Endothelial cell of umbilical vein (primary cell): ENCODE measurements at places on chromosomes 11 and 22. TPM values are rescaled to one million over a fixed set of nuclear protein-coding genes. Genes with fewer than 3 reads are reported as not detected.
A peak's percentile ranks its signal among the peaks of the same experiment; 100 is the strongest.

The E2F8 gene
- polyA plus RNA-seq: 6.0 and 6.5 TPM in 2 replicates

- DNase-seq: peak; percentile 80
These were observed 2.3 kb downstream of the PRSS23 start for GRCh38 chr11:86802601-86803051.

The CCDC89 gene
- polyA plus RNA-seq: not detected in 2 replicates

The CRKL gene
- 15.4 and 18.0 TPM in 2 replicates for polyA plus RNA-seq

The NXPE2 gene
- not detected in 2 replicates for polyA plus RNA-seq

- DNase-seq: no peak
These were observed 35.3 kb upstream of the KCNJ11 start for GRCh38 chr11:17423533-17424310.

- peak; percentile 10 for DNase-seq
These were observed 427.3 kb downstream of the TENM4 start for GRCh38 chr11:79013509-79013908.

- no peak for DNase-seq
These were observed 908.8 kb downstream of the OPCML start for GRCh38 chr11:132623511-132623910.

The NRXN2 gene
- polyA plus RNA-seq: not detected in 2 replicates

DNA sequence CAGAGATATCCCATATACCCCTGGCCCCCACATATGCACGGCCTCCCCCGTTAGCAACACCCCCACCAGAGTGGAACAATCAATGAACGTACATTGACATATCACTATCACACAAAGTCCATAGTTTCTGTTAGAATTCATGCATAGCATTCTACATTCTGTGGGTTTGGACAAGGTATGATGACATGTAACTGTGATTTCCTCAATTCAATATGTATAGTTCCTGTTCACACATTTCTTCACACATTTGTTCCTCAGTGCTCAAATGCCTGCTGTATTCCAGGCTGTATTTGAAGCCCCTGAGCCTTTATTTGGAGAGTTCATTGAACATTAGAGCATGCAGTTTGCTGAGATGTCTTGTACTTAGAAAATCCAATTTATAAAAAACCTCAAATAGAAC is 69.9 kb downstream of the PTPRJ start:
- no peak for DNase-seq

GRCh38 chr22:37696657-37697537 is at the start of gene TRIOBP:
Gene TRIOBP (plus strand): TSS chr22:37697048. CDS start chr22:37701366, 4,318 bp downstream.
- peak; percentile 96 for DNase-seq

The TRIM48 gene
- polyA plus RNA-seq: not detected in 2 replicates

DNA sequence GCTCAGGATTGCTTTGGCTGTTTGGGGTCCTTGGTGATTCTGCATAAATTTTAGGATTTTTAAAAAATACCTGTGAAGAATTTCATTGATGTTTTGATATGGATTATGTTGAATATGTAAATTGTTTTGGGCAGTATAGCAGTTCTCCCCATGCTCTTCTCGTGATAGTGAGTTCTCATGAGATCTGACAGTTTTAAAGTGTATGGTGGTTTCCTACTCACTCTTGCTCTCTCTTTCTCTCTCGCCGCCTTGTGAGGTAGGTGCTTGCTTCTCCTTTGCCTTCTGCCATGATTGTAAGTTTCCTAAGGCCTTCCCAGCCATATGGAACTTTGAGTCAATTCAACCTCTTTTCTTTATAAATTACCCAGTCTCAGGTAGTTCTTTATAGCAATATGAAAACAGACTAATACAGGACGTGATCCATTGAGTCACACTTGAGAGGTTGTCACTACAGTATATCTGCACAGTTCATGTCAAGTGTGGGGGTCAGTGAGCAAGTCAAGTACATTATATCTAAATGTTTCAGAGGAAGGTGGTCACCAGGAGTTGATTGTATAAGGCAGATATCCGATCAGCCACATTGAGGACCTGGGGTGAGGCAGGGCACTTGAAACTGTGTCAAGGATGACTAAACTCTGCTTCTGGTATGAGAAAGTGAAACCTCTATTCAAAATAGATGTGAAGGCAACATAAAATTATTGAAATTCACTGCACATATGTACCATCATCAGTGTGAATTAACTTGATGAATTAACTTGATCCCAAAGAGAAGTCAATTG is 70.7 kb upstream of the CCDC179 start:
- DNase-seq: peak; percentile 60

DNA sequence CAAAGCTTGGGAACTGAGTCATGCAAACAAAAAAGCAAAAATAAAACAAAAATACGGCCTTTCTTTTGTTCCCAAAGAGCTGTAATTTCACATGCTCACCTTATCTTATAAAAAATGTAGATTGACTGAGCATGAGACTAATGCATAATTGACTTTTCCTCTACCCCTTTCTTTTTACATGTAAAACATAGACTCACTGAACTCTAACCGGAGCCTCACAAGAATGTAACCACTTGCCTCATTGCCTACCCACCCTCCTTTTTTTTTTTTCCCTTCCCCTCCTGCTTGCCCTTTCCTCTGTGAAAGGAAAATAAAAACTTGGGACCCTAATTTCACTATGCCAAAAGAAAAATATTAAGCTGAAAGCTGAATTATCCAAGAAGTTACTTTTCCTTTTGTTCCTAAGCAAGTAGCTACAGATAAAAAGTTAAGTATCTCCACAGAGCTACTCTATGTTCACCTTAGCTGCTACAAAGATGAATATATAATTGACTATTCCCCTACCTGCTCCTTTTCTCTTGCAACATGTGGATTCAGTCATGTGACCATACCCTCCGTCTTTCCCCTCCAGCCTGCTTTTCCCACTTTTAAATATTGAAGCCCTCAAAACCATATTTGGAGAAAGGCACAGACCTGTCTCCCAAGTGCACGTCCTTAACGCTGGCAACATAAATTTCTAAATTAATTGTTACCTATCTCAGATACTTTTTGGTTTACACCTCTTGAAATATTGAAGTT is 39.6 kb upstream of the WEE1 start:
- DNase-seq: no peak

- DNase-seq: no peak
These were observed 75.0 kb downstream of the BRD1 start for GRCh38 chr22:49752598-49753091.

- DNase-seq: peak; percentile 52
These were observed 1.3 kb downstream of the EHBP1L1 start for GRCh38 chr11:65576867-65577755.

The CRYBB3 gene
- 0.54 and 0.59 TPM in 2 replicates for polyA plus RNA-seq

The CDC42BPG gene
- polyA plus RNA-seq: 0.13 and 0.19 TPM in 2 replicates

- DNase-seq: no peak
These were observed 130.8 kb downstream of the GRIK4 start for GRCh38 chr11:120642196-120642894.

GRCh38 chr11:46760429-46761128 is 41.6 kb downstream of the F2 start:
- DNase-seq: no peak

- no peak for DNase-seq
These were observed 11.1 kb upstream of the OOSP2 start for GRCh38 chr11:60029015-60029632.

The PANX3 gene
- not detected in 2 replicates for polyA plus RNA-seq

DNA sequence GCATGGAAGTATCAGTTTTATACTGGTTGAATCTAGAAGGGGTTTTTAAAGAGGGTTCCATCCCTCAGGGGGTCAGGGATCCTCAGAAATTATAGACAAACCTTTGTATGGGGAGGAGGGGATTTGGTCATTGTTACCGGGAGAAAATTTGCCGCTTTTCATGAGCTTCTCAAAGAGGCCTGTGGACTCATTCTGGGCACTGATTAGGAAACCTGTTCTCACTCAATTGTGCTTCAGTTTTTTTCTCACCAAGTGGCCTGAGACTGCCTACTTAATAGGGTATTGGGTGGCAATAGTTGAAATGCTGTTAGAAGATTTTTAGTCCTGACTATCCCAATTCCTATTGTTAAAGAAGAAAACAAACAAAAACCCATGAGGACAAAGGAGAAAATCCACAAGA is 14.0 kb downstream of the MPEG1 start:
- DNase-seq: no peak

DNA sequence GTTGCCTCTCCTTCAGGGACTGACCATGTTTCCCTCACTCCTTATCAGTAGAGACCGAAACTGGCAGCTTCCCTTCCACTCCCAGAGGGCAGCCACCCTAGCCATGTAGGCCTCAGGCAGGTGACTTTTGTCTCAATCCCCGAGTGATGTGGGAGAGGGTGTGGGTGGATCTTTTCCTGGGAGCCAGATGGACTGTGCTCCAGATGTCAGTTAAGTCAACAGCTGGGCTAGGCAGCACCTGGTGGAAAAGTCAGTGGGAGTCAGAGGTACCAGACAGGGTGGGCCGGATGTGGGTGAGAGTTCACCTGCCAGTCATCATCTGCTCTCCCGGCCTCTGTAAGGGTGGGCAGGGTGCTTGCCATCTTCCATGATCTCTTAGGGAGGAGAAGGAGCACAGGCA is 1.9 kb downstream of the BANF1 start:
- no peak for DNase-seq

DNA sequence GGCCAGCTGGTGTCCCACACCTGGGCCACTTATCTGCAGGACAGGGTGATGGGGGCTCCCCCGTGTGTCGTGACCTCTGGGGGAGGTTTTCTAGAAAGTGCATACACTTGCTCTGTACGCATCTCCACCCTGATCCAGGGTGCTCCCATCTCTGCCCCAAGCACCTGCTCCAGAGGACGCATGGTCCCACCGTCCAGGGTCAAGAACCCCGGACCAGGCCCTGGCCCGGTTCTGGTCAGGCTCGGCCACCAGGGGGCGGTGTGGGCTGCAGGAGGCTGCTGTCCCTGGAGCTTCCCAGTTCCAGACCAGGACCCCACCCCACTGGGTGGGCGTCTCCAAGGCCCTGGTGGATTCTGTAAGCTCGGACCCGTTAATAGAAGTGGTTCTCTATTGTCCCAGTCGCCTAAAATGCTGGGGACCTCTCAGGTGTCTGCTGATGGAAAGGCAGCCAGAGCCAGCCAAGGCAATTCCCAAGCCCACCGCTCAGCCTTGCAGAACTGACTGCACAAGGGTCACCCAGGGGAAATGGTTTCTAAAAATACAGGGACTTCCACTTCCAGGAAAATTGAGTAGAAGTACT is 34.7 kb upstream of the SEPTIN5 start:
- DNase-seq: peak; percentile 13

- DNase-seq: no peak
These were observed 130.0 kb downstream of the VPREB1 start for GRCh38 chr22:22374579-22374978.

The SLC5A4 gene
- polyA plus RNA-seq: 2.8 and 3.0 TPM in 2 replicates

DNA sequence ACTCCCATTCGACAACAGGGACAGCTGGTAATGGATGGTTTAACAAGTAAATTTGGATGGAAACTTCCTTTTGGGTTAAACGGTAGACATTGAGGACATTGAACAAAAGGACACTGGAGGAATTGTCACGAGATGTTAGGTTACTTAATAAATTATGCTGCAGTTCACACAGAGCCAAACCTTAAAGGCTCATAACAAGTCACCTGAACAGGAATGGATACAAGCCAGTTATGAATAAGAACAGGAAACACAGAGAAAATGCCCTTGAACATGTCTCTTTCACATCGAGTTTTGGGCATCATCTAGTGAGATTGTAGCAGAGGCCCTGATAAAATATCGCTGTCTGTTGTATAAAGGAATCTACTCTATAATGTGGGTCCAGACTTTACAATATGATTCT is 65.6 kb downstream of the CD44 start:
- no peak for DNase-seq

- no peak for DNase-seq
These were observed 24.4 kb downstream of the TPBGL start for GRCh38 chr11:75264971-75265370.

DNA sequence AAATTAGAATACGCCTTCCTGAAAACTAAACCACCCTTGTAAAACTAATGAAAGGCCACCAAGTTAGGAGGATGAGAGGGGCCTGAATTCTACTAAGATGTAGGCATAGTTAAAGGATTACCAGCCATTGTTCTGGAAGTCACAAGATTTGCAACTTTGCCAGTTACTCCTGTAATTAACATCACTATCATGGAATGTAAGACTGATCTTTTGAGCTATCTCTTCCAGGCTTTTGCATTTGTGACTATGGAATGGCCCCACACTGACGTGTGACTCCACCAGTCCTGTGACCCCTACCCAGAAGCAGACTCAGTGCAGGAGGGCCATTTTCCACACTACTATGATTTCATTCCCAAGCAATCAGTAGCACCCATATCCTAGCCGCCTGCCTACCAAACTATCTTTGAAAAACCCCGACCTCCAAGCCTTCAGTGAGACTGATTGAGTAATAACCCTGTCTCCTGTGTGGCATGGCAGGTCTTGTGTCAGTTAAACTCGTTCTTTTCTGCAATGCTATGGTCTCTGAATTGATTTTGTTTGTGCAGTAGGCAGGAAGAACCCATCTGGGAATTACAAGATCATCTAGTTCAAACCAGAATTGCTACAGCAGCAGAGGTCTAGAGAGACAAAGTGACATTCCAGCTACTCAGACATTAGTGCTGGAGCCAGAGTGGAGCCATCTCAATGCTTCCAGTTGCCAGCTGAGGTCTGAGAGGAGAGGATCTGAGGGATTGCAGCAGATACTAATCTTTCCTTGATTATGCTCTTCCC is 1.9 kb upstream of the CTSF start:
- DNase-seq: no peak

The MS4A15 gene
- polyA plus RNA-seq: not detected in 2 replicates

DNA sequence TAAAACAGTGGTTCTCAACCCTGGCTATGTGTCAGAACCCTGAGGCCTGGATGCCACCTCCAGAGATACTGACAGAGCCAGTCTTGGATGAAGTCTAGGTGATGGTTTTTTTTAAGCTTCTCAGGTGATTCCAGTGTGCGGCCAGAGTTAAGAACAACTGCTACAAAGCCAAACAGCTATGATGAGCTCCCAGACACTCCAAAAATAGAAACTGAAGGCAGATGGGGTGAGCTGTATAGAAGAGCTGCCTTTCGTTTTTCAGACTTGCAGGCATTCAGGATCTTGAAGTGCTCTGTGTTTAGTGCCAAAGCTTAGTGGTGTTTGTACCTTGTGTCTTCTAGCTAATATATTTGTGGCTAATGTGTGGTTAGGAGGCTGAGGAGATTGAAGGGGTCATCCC is 14.2 kb downstream of the SCUBE2 start:
- no peak for DNase-seq

DNA sequence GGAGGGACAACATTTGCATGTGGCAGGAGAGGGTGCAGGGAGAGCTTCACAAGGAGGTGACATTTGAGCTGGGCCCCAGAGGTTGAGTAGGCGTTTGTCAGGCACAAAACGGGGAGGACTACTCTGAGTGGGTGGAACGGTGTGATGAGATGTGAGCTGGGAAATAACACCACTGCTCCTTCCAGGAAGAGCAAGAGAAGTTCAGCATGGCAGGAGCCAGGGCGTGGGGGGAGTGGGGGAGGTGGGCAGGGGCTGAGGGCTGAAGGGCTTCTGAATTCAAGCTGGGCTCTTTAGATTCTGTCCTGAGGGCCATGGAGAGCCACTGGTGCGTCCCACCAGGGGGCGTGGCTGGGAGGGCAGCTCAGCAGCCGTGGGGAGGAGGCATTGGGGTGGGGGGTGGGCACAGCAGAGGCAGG is 54.2 kb downstream of the OTOG start:
- DNase-seq: no peak

- no peak for DNase-seq
These were observed 41.1 kb upstream of the TPBGL start for GRCh38 chr11:75199412-75199955.

The CD3G gene
- polyA plus RNA-seq: not detected in 2 replicates

The C11orf65 gene
- polyA plus RNA-seq: not detected in 2 replicates
